ENCODE measurements at places on chromosomes 3 and 15.

DNA sequence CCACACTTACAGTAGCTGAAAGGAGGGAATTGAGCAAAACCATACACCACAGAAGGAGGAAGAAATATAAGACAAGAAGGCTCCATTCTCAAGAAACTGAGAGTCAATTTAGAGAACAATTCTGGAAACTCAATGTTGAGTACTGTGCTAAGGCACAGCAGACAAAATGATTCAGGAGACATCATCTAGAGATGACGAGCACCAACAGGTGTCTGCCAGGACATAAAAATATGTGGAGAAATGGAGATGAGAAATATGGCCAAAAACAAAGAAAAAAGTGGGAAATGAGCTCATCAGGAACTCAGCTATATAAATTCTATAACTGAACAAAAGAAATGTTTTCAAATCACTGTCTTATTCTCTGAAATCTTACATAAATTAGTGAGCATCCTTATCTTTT lies 343.7 kb downstream of the ERC2 start:
- no peak for DNase-seq

GRCh38 chr3:8506571-8507061 lies 5.0 kb downstream of the LMCD1 start:
- DNase-seq: no peak

- no peak for DNase-seq
Measured at GRCh38 chr3:78338405-78338804, 1298.5 kb downstream of the ROBO2 start.

- DNase-seq: no peak
Measured at GRCh38 chr3:25273582-25274171, 154.4 kb upstream of the RARB start.

GRCh38 chr3:186444974-186445373 lies 82.9 kb upstream of the DGKG start:
- no peak for DNase-seq

GRCh38 chr15:38733331-38733730 lies 168.7 kb upstream of the RASGRP1 start:
- no peak for DNase-seq

GRCh38 chr3:30567139-30567753 lies 39.2 kb upstream of the TGFBR2 start:
- DNase-seq: no peak

DNA sequence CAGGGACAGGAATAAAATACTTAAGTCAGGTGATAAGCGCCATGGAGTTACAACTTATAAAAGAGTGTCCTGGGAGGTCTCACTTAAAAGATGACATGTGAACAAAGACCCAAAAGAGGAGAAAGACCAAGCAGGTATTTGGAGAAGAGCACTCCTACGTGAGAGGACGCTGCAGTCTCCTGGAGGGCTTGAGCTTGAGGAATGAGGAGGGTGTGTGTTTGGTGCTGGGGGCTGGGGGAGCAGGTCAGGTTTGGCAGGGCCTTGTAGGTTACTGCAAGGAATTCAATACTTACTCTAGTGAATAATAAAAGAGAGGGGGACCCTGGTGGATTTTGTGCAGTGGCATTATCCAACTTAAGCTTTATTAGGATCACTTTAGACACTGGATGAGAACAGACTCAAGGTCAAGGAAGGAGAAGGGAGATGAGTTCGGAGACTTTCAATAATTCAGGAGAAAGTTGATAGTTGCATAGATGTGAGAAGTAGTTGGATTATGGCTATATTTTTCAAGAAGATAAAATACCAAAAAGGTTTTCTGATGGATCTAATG lies 32.4 kb downstream of the TNIK start:
- no peak for DNase-seq

DNA sequence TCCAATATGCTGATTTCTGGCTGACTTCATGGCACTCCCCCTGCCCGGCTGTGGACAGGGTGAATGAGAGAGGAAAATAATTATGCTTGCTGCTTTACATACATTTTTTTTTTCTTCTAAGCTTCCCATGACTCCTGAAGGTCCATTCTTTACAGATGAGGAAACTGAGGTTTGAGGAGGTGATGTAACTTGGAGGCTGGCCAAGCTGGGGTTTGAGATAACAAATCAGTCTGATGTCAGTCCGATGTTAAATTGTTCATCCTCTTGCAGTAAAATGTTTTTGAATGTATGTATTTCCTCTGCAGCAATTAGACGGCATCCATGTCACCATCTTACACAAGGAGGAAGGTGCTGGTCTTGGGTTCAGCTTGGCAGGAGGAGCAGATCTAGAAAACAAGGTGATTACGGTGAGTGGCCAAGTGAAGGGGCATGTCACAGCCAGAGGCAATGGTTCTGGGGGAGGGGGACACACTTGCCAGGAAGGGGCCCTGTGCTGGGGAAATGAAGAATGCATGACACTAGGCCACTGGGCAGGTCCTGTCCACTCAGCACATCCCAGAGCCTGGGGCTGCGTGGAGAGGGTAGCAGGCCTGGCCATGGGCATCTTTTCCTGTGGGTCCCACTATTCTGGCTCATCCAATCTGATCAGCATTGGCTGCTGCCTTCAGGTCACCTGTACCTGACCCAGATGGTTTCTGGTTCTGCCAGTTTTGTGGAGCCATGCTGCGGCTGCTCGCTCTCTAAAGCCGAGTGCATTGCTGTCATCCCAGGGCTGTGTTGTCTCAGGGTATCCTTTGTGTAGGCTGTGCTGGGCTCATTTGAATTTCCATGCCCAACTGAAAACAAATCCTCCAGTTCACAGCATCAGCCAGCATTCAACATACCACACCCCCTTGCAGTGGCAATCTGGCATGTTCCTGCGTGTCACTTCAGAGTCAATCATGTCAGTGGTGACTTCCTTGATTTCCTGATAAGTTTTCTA lies 20.4 kb downstream of the STARD5 start:
- no peak for DNase-seq

- DNase-seq: no peak
Measured at GRCh38 chr15:32716915-32717425, 834 bp upstream of the GREM1 start.

- peak; percentile 4 for DNase-seq
Measured at GRCh38 chr3:196563721-196564225, 4.6 kb downstream of the WDR53 start.

DNA sequence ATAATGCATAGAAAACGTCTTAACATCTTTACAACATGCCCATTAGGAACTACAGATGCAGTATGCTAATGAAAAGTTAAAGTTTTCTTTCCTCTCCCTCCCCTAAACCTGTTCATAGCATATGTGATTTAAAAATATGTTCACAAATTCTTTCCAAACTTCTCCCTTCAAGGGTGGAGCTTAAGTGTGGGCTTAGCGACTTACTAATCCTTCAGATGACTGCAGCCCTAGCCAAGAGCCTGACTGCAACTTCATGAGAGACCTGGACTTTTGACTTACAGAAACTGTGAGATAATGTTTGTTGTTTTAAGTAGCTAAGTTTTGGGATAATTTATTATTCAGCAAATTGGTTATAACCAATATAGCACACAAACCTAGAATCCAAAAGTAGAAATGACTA lies 22.0 kb upstream of the ANXA2 start:
- no peak for DNase-seq

DNA sequence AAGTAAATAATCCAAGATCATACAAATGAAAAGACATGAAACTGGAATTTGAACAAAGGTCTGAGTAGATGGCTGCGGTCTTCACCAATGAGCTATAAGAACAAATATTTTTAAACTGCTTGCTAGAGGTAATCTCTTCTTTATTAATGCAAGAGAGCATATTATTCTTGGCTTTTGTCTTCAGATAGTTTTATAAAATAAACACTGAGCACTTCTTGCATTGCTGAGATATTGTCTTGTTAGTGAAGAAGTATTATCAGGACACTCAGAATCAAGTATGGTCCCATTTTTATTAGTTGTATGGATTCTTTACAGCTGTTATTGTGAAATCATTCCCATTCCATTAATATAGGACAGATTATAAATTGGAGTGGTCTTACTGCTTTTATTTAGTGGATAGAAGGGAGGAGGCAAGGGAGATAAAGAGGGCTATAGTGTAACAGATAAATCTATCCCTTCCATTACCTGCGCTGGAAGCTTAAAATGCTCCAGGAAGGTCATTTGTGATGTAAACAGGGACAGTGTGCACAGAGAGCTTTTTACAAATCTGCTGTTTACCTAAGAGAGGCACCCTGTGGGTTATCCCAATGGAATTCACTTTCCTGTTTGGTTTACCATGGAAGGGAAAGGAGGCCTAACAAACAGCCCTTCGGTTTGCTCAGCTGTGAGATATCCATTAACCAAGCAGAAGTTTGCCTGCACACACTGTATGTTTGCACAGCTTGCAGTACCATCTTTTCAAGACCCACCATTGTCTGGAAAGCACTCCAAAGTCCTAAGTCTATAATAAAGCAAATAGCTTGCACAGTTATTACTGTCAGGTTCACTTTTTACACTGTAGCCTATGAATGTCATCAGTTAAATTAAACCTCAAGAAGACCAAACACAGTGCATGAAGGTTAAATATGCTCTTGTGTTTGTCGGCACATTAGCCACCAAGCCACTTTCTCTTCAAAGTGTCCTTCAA lies 347.7 kb upstream of the TGFBR2 start:
- DNase-seq: no peak

- DNase-seq: no peak
Measured at GRCh38 chr3:130266817-130267216, 78.7 kb upstream of the COL6A5 start.

- no peak for DNase-seq
Measured at GRCh38 chr3:169082076-169082475, 581.4 kb downstream of the MECOM start.

- no peak for DNase-seq
Measured at GRCh38 chr3:126200534-126200933, 20.1 kb upstream of the ALDH1L1 start.

DNA sequence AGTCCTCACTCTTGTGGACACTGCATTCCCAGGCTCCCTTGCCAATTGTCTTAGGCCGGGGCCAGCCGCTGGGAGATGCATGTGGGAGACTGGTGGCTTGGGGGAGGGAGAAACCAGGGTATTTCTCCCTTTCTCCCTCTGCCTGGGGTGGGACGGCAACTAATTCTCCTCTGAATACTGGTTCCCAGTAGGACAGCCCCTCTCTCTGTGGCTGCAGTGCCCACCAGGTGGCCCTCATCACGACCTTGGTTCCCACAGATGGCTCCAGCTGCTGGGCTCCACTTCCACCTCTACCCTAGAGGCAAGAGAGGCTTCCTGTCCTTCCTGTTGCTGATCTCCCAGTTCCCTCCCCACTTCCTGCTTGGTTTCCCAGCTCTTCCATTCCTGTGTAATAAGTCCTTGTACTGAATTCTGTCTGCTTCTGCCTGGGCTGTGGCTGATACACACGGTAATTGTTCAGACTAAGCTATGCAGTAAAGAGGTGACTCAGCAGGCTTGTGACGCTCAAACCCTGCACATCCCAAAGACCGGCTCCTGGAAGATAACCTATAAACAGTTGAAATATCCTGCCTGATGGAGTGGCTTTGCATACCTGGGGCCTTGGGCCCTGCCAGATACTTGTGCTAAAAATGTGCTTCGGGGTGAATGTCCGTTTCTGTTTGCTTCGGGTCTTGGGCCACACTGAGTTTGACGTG lies 20.4 kb upstream of the COPG1 start:
- DNase-seq: no peak

GRCh38 chr3:126533506-126533905 lies 9.6 kb downstream of the CHST13 start:
- no peak for DNase-seq

DNA sequence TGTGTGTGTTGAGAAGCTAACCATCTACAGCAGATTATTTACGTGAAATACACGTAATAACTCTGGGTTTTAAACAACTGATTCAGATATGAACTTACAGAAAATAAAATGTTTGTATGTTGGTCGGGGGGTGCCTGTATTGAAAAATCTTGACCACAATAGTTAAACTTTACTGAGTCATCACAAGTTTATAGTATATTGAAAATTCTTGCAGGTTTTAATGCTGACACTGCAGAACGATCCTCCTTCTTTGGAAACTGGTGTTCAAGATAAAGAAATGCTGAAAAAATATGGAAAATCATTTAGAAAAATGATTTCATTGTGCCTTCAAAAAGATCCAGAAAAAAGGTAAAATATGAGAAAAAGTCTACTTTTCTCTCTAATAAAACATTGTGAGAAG lies 41.3 kb upstream of the SLC22A13 start:
- DNase-seq: no peak

- DNase-seq: no peak
Measured at GRCh38 chr3:57006179-57006657, 54.2 kb upstream of the SPATA12 start.

- no peak for DNase-seq
Measured at GRCh38 chr3:194986208-194987043, 284.5 kb downstream of the XXYLT1 start.

DNA sequence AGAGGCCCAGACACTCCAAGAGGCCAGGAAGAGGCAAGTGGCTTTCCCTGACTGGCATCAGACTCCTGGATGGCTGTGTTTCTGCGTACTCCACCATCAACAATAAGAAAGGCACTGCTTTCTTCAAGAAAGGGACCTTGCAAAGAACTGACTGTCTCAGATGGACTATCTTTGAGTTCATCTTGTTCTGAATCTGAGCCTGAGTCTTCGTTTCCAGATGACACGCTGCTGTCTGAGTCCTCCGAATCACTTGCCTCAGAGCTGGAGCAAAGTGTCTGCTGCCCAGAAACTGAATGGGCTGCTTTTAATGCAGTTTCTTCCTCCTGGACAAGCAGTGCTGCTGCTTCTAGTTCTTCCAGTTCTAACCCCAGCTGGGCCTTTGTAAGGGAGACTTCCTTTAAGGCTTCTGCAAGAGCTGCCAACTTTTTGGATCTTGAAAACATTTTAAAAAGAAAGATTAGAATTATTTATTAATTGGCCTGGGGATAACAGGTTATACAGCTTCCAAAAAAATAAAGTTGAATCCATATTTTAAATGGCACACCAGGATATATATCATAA lies 97.8 kb downstream of the SHQ1 start:
- no peak for DNase-seq

- DNase-seq: no peak
Measured at GRCh38 chr3:74756674-74757073, 142.2 kb upstream of the CNTN3 start.

DNA sequence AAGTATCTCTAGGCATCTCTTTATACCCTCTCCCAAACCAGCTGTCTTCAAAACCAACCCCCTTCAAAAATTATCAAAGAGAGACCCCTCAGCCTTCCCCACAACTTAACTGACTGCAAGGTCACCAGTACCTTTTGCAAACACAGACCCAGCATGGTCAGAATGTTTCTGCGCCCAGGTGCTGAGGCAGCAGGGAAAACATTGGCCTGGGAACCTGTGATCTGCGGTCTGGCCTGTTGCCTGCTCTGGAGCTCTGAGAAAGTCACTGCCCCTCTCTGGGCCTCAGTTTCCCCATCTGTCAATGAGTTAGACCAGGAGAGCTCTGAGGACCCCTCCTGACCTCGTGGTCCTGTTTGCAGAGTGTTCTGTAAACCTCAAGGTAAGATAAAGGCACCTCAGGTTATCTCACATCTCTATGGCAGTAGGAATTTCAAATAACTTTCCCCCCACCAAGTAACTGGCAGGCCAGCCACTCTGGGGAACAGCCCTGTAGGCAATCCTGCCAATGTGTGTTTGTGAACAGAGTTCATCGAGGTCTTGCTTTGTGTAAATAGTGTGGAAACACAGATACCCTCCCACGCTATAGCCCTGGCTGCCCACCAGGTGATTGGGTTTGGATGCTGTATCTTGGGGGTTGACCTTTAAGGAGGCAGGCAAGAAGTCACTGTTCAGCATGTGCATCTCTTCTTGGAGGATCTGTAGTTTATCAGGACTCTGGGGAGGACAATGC lies 50.0 kb upstream of the SMAD6 start:
- no peak for DNase-seq

Data from activated T-helper 1 cell treated with Interleukin-2 at 50 U/mL for 16 hours (primary cell).